Melanocyte of skin (primary cell): ENCODE measurements at places on chromosomes 2 and 18. TPM values are rescaled to one million over a fixed set of nuclear protein-coding genes. Genes with fewer than 3 reads are reported as not detected.

UGT1A5 gene
- not detected in 2 replicates for total RNA-seq

MYO7B gene
- total RNA-seq = 1.3 TPM in 1 of 2 replicates, not detected in the other

SPP2 gene
- not detected in 2 replicates for total RNA-seq

SLC4A3 gene
- 1.9 and 3.3 TPM in 2 replicates for total RNA-seq

NDUFB3 gene
- 51.6 and 73.8 TPM in 2 replicates for total RNA-seq

DCAF17 gene
- 23.0 and 24.8 TPM in 2 replicates for total RNA-seq

GCKR gene
- total RNA-seq = not detected in 2 replicates

HOXD12 gene
- not detected in 2 replicates for total RNA-seq

TXNDC2 gene
- not detected in 2 replicates for total RNA-seq

FHOD3 gene
- 23.8 and 42.0 TPM in 2 replicates for total RNA-seq

TUBB6 gene
- 397 and 552 TPM in 2 replicates for total RNA-seq

GPD2 gene
- 165 and 192 TPM in 2 replicates for total RNA-seq

AMER3 gene
- total RNA-seq = not detected in 2 replicates

GAD1 gene
- 1.1 TPM in 1 of 2 replicates, not detected in the other for total RNA-seq
